ENCODE measurements at places on chromosomes 7 and 10.

DNA sequence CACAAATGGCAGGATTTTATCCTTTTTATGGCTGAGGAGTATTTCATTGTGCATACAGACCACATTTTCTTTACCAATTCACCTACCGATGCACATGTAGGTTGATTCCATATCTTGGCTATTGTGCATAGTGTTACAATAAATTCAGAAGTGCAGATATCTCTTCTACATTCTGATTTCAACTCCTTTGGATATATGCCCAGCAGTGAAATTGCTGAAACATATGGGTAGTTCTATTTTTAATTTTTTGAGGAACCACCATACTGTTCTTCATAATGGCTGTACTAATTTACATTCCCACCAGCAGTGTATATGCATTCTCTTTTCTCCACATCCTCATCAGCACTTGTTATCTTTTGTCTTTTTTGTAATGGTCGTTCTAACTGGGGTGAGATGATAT, 1290.3 kb downstream of the XPNPEP1 start:
- no peak for DNase-seq

DNA sequence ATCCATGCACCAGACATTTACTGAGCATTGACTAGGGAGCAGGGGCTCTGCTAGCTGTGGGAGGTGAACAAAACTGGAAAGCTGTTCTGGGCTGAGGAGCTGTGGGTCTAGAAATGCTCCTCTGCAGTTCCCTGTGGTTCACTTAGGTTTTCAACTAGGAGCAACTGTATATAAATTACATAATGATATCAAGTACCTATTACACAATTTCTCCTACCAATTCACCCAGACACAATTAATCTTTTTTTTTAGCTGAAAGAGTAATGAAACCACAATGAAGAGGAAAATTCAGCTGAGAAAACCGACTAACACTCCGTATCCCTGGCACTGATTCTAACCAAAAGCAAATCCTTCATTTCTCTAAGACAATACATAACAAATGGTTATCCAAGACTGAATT, 39.4 kb downstream of the COL28A1 start:
- no peak for DNase-seq

DNA sequence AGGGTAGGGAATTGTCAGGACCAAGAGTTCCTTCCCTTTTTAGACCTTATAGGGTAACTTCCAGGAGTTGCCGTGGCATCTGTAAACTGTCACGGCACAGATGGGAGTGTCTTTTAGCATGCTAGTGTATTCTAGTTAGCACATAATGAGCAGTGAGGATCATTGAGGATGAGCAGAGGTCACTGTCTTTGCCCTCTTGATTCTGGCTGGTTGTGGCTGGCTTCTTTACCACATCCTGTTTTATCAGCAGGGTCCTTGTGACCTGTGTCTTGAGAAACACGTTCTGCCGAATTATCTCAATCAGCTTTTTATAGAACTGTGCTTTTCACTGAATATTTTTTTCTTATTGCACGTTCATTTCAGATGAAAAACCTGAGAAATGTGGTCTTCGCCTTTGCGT, 41.5 kb downstream of the MINPP1 start:
- peak; percentile 12 for DNase-seq

GRCh38 chr10:104487794-104488438, 134.3 kb downstream of the CFAP58 start:
- DNase-seq: no peak

- DNase-seq: no peak
Observed at GRCh38 chr10:95242581-95243317, 48.1 kb downstream of the PDLIM1 start.

Measured in CD8-positive, alpha-beta T cell (primary cell).